ENCODE measurements at places on chromosomes 5 and 9. TPM values are rescaled to one million over a fixed set of nuclear protein-coding genes. Genes with fewer than 3 reads are reported as not detected.

Gene LPCAT1
- total RNA-seq = 60.6 TPM

Gene ARID3C
- total RNA-seq = not detected

Gene PCDHB10
- total RNA-seq = not detected

Gene RMND5B
- total RNA-seq = 35.8 TPM

Gene MELK
- total RNA-seq = 9.0 TPM

Gene FIBCD1
- not detected for total RNA-seq

Gene IFNK
- total RNA-seq = not detected

Gene PCDHB5
- not detected for total RNA-seq

Gene C5orf58
- total RNA-seq = not detected

Gene LYSMD3
- 10.2 TPM for total RNA-seq

Gene ST6GALNAC6
- 31.5 TPM for total RNA-seq

Gene PARP8
- 12.4 TPM for total RNA-seq

Gene PCDHB9
- total RNA-seq = not detected

Gene FST
- total RNA-seq = 1.6 TPM

Gene RANBP17
- total RNA-seq = not detected

Gene ZSWIM6
- total RNA-seq = 5.4 TPM

Gene MYO10
- total RNA-seq = 0.40 TPM

Gene CRAT
- total RNA-seq = 5.2 TPM

Gene SLC36A3
- total RNA-seq = not detected

Gene SOWAHA
- total RNA-seq = 0.05 TPM

Gene PTGDS
- total RNA-seq = 0.30 TPM

Gene IFNA2
- total RNA-seq = not detected

Gene SCGB3A2
- not detected for total RNA-seq

Gene PCDHA6
- not detected for total RNA-seq

Gene NR2F1-AS1
- not detected for total RNA-seq

Gene SNCB
- not detected for total RNA-seq

Gene LRRC19
- total RNA-seq = not detected

Gene PCDHB12
- not detected for total RNA-seq

Gene GPR150
- 0.55 TPM for total RNA-seq

Gene RGS7BP
- total RNA-seq = not detected

Gene SHB
- total RNA-seq = 4.0 TPM

Gene BASP1
- total RNA-seq = 4.7 TPM
